Omental fat pad (tissue), 4 donors: ENCODE measurements at places on chromosomes 1 and 21.
A peak's percentile ranks its signal among the peaks of the same experiment; 100 is the strongest.

DNA sequence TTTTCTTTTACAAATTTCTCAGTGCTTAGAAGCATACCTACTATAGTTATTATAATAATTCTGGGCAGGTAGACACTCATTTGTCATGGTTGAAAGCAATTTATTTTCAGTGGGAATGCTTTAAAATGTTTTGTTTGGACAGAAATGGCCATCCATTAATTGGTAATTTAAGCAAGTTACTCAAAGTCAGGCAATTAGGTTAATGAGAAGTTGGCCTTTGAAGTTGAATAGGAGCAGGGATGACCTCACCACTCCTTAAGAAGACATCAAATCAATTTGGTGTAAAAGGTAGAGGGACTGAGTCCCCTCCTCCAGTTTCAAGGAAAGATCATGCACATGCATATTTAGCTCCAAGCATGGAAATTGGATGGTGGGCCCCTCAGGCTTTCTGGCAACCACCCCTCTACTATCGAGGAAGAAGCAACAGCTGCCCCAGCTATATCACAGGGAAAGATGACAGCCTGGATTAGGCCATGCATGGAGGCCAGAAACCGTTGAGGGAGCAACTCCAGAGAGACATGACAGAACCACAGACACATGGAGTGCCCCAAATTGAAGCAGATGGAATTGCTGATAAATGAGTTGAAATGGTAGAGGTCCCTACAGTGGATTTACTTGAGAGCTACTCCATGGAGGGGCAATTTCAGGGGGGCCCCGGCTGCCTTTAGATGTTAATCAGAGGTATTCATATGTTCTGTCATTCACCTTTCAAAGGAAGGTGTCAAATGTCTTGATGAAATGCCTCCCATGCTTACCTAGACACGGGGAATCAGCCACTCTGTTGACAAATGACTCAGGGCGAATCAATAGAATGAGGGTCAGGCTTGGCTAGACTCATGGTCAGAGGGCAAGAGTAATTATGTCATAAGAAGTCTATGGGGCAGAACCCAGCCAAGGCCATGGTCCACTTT lies 26.7 kb downstream of the HLX start:
- DNase-seq: no peak

- DNase-seq: no peak
These were observed 391.8 kb downstream of the DUSP10 start for GRCh38 chr1:221350091-221350490.

DNA sequence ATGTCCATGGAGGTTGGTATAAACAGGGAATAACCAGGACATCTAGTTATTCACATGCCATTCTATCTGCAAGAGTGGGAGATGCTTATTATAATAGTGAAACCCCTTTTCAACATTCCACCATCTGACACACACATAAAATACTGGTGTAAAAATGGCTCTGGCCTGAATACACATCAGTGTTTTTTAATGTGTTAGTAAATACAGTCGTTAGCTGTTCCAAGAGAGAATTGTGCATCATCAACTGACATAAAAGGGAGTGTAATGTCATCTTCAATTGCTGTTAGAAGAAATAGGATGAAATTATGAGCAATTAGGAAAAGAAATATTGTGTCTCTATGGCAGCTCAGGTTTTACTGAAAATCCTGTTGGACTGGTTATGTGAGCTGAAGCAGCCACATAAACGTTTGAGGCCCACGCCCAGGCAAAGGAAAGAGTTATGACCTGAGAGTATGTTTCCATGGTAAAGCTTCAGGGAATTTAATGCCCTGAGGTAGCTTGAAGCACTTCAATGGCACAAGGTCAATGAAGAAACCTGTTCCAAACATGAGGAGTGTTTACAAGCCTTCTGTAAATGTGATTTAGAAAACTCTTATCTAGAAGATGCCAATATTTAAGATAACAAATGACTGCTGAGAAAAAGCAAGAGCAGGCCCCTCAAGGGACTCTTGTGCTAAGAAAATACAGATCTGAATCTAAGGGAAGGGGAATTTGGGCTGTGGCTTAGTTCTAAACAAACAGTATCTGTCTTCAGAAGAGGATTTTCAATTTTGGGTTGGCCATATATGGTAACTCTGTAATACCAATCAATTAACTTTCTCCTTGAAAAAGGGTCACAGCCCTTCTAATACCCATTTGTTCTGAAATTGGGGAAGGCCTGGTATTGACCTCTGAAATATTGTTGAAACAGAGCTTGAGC lies 384.3 kb downstream of the SEC16B start:
- DNase-seq: no peak

DNA sequence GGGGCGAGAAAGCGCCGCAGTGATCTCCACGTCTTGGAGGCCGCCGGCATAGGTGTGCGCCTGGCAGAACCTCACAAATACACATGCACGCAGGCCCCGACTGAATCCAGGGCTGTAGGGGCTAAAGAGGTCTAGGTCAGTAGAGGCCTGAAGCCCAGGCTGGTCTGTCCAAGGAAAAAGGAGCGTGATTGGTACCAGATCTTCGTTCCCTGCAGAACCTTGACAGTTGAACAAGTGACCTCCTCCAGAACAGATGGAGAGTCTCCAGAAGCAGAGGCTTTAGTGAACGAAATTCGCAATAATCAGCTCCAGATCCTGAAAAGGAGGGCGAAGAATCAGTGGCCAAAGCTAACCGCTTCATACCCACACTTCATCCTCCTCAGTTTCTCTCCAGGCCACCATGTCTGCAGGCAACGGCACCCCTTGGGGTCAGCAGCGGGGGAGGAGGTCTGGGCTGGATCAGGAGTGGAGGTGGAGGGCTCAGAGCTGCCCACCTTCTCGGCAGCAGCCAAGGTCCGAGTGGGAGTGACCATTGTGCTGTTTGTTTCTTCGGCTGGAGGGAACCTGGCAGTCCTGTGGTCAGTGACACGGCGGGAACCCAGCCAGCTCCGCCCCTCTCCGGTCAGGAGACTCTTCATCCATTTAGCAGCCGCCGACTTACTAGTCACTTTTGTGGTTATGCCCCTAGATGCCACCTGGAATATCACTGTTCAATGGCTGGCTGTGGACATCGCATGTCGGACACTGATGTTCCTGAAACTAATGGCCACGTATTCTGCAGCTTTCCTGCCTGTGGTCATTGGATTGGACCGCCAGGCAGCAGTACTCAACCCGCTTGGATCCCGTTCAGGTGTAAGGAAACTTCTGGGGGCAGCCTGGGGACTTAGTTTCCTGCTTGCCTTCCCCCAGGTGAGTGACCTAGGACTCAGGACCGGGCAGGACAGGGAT lies 749 bp upstream of the PEX11B start:
- no peak for DNase-seq

GRCh38 chr1:224739303-224739996 lies 123.3 kb downstream of the CNIH3 start:
- no peak for DNase-seq

DNA sequence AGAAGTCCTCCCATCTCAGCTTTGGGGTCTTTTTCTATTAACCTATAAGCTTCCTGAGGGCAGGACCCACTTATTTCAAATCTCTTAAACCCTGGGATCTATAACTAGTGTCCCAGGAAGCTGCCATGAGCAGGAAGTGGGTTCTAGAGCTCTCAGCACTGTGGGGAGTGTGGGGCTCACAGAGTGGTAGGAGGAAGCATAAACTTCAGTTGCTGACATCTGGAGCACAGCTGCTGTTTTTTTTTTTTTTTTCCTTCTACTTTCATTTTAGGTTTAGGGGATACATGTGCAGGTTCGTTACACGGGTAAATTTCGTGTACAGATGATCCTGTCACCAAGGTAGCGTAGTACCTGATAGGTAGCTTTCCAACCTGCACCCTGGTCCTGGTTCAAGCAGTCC lies 59.3 kb downstream of the AK4 start:
- no peak for DNase-seq

- DNase-seq: no peak
These were observed 8.4 kb upstream of the GSTM3 start for GRCh38 chr1:109749221-109749620.

GRCh38 chr1:59006289-59006658 lies 222.4 kb upstream of the JUN start:
- no peak for DNase-seq

- DNase-seq: no peak
These were observed 19.1 kb upstream of the EDN2 start for GRCh38 chr1:41503538-41504113.

GRCh38 chr21:15483138-15483780 lies 246.5 kb upstream of the USP25 start:
- peak; percentile 81 for DNase-seq

- DNase-seq: no peak
These were observed 167.3 kb upstream of the KCNJ6 start for GRCh38 chr21:38083535-38083934.

GRCh38 chr1:94773931-94774422 lies 46.2 kb upstream of the SLC44A3 start:
- DNase-seq: no peak

GRCh38 chr1:16903054-16903453 lies 7.3 kb downstream of the RNU1-2 start:
- no peak for DNase-seq

- DNase-seq: no peak
These were observed 110.2 kb upstream of the L1TD1 start for GRCh38 chr1:62084310-62084890.
